Anterior cingulate cortex (tissue), 58 donors: ENCODE measurements at places on chromosomes 12 and 14.

- no peak for DNase-seq
Observed at GRCh38 chr12:69059465-69060457, 126.8 kb upstream of the CPM start.

DNA sequence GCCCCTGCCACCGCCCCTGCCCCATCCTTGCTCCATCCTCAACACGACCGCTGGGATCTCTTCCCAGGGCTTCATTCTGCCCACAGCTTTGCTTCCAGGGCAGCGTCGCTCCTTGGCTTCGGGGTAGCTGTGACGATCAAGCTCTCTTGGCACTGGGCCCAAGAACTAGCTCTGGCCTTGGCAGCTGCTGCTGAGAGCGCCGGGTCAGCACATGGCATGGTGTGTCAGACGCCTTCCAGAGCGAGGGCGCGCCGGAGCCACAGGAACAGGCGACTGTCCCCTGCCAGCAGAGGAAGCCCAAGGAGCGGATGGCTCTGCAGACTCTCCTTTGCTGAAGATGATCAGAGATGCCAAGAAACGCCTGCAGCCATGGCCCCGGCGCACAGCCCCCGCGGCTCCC is 15.9 kb downstream of the RAB35 start:
- DNase-seq, result peak; percentile 90

DNA sequence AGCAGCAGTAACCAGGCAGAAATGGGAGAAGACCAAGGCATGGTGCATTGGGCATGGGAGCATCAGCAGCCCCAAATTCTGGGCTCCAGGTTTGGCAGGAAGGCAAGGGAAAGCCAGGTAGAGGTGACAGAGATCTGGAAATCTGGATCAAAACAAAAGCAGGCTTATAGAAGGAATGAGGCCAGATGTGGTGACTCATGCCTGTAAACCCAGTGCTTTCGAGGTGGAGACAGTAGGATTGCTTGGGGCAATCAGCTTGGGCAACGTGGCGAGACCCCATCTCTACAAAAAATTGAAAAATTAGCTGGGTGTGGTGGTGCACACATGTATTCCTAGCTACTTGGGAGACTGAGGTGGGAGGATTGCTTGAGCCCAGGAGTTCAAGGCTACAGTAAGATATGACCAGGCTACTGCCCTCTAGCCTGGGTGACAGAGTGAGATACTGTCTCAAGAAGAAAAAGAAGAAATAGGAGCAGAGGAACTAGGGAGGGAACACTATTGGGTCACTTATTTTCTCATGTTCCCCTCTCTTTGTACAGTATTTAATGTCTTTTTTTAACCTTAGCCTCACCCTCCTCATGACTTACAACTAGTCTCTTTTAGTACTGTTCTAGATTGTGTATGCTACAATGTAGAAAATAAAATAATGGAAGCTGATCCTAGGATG is 25.1 kb downstream of the SLC4A8 start:
- DNase-seq, result no peak

- DNase-seq, result no peak
Observed at GRCh38 chr14:42872786-42873185, 1266.1 kb downstream of the LRFN5 start.

GRCh38 chr12:116915326-116915725 is 4.6 kb downstream of the FBXW8 start:
- no peak for DNase-seq

- no peak for DNase-seq
Observed at GRCh38 chr12:104682790-104683279, 226.1 kb downstream of the CHST11 start.

GRCh38 chr12:117053050-117053400 is 46.2 kb downstream of the TESC start:
- no peak for DNase-seq

DNA sequence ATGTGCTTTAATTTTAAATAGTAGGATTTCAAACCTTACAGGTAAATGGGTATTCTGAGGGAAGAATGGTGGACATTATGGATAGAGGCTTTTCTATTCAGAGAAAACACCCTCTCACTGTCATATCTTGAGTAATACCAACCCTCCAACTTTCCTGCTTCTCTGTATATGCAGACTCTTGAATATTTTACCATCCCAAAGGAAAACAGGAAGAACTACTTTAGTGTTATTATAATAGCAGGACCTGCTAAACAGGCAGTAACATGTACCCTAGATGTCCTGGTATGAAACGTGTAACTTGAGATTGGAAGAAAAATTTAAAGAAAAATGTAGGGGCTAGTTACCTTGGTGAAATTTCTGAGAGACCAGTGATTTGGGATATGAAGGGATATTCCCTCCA is 82.9 kb upstream of the TRHDE start:
- no peak for DNase-seq

- DNase-seq, result no peak
Observed at GRCh38 chr12:97939156-97939555, 476.6 kb downstream of the RMST start.

DNA sequence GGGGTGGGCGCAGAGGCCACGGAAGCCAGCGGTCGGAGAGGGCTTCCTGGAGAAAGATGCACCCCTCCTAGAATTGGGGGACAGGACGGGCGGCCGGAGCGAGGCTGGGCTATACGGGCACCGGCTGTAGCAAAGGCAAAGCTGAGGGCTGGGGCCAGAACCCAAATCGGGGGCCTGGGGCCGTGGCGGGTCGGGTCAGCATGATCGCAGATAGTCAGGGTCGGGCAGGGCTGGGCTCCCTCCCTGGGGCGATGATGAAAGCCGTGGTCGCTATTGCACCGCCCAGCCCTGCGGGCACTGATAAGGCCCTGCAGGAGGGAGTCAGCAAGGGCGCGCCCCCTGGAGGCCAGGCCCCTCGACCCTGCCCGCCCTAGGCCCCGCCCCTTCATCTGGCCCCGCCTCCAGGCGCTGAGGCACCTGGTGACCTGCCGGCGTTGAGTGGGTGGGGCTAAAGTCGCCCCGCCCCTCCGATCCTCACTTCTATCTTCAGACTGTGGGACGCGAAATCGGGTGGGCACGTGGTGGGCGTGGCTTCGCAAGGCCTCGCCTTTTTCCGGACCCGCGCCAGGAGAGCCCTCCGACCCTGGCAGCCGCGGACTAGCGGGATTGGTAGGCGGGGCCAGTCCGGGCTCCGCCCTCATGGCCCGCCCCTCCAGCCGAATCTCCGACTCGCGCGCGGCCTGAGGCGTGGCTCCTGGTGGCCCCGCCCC is 419 bp upstream of the SH2B3 start:
- peak; percentile 89 for DNase-seq

DNA sequence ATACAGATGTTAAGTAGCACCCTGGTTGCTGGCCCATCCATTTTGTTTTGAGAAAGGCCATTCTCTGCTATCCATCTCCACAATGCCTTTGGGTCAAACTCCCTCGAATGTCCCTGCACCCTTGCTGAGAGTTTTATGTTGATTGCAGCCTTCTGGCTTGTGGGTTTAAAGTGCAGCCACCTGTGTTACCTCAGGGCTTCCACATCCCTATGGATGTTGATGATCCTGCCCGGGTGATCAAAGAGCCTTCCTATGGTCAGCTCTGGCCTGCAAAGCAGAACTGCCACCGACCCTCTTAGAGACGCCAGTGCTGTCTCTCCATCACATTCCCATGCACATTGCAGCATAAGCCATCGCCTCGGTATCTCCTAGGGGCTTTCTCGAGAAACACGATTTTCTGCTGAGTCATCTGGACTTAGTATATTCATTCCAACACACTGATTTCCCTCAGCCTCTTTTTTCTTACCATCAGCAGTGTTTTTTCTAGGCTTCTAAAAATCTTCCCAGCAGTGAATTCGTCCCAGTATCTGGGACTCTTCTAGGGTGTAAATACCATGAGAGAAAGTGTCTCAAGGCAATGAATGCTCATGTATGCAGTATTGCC is 585.7 kb upstream of the TMEM132C start:
- no peak for DNase-seq

GRCh38 chr14:91327250-91327595 is 82.7 kb upstream of the GPR68 start:
- DNase-seq, result no peak

DNA sequence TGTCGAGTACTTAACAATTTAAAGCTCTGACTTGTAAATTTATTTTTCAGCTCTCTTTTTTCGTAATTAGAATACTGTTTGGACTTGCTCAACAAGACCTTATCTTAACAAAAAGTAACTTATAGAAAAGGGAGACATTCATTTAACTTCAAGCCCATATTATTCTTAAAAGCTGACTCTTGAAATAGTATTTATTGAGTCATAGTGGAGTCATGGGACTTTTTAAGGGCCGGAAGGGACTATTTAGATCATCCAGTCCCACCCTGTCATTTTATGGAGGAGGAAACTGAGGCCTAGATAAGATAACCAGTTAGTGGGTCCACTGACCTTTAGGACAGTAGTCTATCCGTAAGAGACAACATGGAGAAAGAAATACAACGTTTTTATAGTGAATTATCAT is 1.5 kb downstream of the RAP1B start:
- DNase-seq, result no peak

GRCh38 chr12:98939350-98939749 is 294.3 kb downstream of the APAF1 start:
- DNase-seq, result no peak

DNA sequence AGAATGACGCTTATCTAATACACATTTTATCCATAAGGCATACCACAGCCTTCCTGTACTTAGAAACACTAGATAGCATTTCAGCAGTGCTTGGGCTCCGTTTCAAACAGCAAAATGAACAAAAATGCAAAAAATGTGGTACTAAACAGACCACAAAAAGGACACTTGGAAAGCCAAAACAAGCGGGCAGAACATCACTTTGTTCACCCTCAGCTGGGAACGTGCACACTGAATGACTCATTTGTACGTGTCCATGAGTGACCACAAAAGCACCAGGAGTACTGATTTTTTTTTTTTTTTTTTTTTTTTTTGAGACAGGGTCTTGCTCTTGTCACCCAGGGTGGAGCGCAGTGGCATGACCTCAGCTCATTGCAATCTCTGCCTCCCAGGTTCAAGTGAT is 8.9 kb upstream of the FOXN3 start:
- DNase-seq, result no peak

DNA sequence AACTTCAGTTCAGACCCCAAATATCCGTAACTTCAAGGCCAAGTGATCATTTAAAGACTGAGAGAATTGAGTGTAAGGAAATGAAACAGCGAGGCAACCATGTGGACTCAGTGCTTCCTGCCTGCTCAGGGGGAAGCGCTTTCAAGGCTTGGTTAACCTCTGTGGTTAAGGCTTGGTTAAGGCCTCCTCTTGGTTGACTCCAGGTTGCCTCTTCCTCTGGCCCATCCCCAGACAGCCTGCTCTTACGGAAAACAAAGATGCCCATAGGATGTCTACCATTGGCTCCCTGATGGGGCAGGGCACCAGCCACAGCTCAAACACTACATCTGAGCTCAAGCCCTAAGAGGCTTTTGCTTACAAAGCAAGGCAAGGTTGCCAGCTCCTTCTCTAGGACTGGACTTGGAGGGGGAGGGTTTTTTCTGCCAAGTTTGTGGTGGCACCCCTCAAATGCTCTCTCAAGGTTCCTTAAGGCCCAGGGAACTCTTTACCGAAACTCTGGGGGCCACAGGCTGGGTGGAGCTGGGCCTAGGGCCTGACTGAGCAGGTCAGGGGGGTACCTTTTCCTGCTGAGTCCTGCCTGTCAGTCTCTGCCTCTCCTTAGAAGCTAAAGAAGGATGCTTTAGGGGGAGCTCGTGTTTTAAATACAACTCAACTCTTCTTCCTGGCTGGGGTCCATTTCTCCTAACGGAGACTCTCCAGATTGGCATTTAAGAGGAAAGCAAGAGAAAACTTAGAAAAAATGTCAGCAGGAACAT is 13.7 kb downstream of the COL2A1 start:
- no peak for DNase-seq

- no peak for DNase-seq
Observed at GRCh38 chr14:76810953-76811400, 1.7 kb downstream of the ANGEL1 start.

DNA sequence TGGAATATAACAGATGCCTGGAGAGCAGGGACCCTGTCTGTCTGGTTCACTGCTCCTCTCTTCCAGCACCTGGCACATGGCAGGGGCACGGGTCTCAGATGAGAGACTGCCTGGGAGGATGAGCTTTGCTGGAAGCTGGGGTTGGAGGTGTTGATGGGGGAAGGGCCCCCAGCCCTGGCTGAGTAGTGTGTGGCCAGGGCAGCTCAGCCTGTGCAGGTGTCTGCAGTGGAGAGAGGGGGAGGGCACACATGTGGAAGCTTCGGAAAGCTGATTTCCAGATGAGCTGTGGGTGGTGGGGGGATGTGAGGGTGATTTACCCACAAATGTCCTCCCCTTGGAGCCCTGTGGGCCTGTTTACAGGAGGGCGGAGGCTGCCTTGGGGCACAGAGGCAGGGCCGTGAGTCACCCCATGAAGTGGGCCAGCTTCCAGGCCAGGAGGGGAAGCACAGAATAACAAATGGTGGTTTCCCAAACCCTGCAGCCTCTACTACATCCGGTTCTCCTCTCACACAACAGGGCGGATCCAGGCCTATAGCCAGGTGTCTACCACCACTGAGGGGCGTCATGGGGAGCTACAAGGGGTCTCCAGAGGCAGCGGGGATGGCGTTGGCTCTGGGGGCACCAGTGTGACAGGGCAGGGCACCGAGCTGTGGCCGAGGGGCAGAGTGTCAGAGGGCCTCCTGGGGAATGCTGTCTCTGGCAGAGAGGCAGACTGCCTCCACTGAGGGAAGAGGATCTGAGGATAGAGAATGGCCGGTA is 11.0 kb downstream of the KRT7 start:
- DNase-seq, result no peak

DNA sequence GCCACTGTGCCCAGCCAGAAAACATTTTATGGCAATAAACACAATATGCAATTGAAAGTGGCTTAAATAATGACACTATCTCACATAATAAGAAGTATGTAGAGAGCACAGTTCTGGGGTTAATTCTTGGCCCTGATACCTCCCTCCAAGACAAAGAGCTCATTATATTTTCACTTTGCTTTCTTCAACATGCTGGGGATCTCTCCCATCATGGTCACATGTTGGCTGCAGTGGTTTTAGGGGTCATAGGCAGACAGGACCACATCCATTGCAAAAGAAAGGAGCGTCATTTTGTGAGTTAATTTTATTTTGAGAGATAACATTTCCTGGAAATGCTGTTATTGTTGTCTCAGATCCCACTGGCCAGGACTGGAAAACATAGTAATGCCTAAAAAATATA is 8.3 kb upstream of the SLC38A2 start:
- DNase-seq, result no peak

DNA sequence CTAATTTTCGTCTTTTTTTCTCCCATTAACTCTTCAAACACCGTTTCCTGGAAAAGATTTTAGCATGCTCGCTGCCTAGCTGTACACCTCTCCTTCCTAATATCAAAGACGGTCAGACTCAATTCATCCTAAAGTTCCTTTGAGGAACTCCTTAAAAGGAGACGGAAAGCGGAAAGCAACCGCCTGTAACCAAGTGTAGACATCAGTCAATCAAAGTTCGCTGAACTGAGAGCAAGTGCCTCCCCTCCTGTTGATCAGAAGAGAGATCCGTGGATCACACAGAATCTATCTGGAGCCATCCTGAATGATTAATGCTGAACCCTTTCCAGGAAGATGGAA is 412 bp upstream of the TEP1 start:
- DNase-seq, result no peak
